Germinal center (tissue), 1 donor: ENCODE measurements at places on chromosomes 13 and 19.

DNA sequence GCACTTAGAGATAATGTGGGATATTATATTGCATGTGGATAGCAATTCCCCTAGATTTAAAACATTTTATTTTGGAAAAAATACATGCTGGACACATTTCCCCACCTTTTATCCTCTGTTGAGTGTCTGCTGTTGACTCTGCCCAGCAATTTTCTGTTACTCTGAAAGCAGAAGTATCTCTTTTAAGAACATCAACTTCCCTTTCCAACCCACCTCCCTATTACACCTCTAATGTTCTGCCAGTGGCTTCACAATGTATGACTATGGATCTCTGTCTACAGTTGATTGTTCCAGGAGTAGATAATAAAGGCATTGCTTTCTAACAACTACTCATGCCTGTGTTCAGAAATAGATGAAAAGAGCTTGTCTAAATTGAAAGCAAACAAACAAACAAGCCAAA is 754.8 kb upstream of the SLITRK6 start:
- DNase-seq = no peak

DNA sequence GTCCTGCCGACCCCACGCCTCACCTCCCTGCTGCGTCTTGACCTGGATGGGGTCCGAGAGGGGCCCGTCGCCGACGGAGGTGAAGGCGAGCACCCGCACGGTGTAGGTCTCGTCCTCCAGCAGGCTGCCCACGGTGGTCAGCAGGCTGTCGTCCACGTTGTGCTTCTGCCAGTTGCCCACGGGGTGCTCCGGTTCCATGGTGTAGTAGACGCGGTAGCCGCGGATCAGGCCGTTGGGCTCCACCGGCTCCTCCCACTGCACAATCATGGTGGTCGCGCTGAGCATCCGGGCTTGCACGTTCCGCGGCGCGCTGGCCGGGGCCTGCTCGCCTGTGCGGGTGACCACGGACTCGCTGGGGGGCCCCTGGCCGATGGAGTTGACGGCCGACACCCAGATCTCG is 96.7 kb downstream of the PTPRS start:
- no peak for DNase-seq

- no peak for DNase-seq
These were observed 15.7 kb upstream of the TEX29 start for GRCh38 chr13:111304603-111305289.

- DNase-seq = no peak
These were observed 350.6 kb downstream of the NDFIP2 start for GRCh38 chr13:79831556-79831955.

GRCh38 chr13:38283346-38283745 is 66.3 kb upstream of the UFM1 start:
- no peak for DNase-seq

DNA sequence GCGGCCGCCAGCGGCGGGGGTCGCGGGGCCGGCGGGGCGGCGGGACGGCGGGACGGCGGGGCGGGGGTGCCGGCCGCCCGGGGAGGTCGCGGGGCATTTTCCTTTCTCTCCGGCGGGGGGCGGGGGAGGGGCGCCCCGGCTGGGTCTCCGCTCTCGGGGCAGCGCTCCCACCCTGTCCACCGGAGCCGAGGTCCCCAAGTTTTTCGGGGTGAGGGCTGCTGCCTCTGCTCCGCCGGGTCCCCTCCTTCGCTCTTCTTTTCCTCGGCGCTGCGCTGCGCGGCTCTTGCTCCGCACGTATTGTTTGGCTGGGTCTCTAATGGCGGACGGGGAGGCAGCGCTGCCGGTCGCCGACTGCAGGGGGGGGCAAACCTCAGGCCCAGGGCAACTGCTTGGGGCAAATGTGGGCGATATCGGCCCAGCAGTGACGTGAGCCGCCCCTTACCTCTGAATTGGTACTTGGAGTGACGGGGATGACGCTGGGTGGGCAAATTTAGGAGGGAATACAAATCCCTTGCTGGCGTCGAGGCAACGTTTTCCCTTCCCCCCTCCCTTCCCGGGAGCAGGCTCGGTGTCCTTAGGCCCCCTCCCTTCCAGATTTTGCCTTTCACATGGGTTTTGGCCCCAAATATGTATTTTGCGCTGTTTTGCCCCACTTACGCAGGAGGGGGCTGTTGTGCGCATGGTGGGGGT is 759 bp downstream of the ZMYM2 start:
- peak; percentile 55 for DNase-seq

DNA sequence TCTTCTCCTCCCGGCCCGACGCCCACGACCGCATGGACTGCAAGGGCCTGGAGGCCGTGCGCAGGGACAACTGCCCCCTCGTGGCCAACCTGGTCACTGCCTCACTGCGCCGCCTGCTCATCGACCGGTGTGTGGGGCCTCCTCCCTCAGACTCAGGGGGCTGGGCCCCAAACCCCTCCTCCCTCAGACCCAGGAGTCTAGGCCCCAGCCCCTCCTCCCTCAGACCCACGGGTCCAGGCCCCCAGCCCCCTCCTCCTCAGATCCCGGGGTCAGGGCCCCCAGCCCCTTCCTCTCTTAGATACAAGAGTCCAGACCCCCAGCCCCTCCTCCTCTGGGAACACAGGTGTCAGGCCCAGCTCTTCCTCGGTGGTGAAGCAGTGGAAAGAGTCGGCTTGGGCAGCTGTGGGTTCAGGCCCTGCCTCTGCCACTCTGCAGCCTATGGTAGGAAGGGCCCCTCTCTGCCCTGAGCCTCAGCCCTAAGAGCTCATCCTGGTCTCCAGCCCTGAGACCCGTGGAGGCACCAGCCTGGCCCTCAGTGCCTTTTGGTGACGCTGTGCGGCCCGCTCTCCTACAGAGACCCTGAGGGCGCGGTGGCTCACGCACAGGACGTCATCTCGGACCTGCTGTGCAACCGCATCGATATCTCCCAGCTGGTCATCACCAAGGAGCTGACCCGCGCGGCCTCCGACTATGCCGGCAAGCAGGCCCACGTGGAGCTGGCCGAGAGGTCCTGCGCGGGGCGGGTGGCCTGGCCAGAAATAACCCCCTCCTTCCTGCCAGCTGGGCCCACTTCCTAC is 3.7 kb upstream of the SPIB start:
- DNase-seq = peak; percentile 90
